ENCODE measurements at places on chromosomes 5 and 9.

GRCh38 chr9:134136118-134136995 is 475 bp downstream of the WDR5 start:
- DNase-seq = no peak

- no peak for DNase-seq
These were observed 10.7 kb upstream of the SLC6A7 start for GRCh38 chr5:150179019-150179620.

GRCh38 chr9:135591506-135592330 is 30.2 kb downstream of the PAEP start:
- no peak for DNase-seq

GRCh38 chr5:32720300-32720699 is 9.2 kb downstream of the NPR3 start:
- DNase-seq = no peak

DNA sequence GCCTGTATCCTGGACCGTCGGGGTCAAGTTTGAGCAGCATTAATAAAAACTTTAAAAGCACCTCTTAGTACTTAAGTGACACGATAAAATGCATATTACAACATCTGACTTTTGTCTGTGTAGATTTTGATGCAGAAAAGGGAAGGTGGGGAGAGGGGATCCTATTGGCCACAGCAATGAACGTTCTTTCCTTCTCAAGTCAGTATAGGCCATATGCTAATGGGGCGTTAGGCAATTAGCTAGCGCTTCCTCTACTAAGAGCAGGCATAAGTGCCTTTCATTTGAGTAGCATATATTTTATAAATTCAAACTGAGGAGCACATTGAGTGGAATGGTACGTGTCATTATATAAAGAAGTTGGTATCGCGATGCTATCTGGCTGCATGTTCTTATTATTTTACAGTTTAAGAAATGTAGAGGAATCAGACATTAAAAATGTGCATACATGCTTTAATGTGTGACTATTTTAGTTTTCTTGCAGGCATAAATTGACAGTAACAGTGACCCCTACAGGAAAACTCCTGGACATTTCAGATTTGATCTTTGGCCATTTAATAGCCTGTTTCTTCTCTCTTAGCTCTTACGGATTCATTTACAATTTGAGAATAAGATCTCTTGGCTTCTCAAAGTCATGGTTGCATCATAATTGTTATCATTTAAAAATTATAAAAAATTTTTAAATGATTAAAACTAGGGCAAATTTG is 1.1 kb upstream of the GNA14 start:
- no peak for DNase-seq

DNA sequence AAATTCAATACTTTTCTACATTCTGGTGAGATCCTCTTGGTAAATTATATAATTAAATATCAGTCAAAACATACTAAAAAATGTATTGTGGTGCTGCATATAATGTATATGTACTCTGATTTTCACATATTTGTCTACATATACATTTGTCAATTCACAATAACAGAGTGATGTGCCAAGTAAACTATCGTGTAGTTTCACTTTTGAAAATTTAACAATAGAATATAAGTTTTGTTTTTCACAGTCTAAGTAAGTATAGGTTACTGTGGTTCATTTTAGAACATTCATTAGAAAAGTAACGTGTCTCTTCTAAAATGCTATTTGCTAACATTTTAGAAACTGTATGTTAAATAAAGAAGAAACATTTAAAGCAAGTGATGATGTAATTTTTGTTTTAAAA is 73.6 kb downstream of the NR3C1 start:
- DNase-seq = no peak

DNA sequence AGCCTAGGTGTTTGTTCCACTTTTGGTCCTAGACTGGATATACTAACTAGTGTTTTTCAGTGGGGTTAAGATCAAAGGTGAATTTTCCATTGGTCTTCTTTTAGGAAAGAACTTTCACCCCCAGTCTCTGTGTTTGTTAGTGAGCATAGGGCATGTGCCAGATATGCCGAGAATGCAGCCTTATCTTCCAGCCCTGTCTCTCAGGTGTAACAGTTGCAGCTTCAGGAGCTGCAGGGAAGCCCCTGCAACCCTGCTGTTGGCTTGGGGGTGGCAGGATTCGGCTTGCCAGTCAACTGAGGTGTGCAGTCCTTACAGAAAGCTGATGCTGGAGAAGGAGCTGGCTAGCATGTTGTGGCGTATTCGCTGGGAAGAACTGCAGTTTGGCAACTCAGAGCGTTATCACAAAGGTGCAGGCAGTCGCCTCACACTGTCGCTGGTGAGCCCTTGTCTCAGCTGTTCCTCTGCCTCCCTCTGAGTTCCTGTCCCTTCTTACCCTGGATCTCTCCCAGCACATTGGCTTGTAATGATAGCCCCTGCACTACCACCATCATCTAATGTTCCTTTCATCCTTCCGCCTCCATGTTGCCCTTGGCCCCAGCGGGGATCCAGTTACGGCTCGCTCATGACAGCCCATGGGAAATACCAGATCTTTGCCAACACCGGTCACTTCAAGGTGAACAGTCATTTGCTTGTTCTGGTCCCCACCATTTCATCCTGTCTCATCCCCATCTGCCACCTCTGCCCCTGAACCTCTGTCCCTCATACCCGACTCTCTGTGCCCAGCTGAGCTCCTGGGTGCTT is 10.1 kb downstream of the NPR2 start:
- no peak for DNase-seq

DNA sequence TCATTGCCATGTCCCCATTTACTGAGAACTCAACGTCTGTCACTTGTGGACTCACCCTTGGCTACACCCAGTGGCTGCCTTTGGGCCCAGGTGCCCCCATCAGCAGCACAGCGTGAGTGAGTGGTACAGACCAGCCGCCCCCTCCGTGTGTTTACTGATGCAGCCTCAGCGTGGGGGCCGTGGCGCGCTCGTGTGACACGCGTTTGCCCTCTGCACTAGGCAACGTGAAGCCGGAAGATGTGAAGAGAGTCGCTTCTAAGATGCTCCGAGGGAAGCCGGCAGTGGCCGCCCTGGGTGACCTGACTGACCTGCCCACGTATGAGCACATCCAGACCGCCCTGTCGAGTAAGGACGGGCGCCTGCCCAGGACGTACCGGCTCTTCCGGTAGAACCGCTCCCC is 12.4 kb downstream of the PMPCA start:
- DNase-seq = no peak

- DNase-seq = no peak
These were observed 534.7 kb downstream of the CAAP1 start for GRCh38 chr9:26357803-26358344.

GRCh38 chr9:19193029-19193324 is 37.5 kb upstream of the DENND4C start:
- DNase-seq = no peak

DNA sequence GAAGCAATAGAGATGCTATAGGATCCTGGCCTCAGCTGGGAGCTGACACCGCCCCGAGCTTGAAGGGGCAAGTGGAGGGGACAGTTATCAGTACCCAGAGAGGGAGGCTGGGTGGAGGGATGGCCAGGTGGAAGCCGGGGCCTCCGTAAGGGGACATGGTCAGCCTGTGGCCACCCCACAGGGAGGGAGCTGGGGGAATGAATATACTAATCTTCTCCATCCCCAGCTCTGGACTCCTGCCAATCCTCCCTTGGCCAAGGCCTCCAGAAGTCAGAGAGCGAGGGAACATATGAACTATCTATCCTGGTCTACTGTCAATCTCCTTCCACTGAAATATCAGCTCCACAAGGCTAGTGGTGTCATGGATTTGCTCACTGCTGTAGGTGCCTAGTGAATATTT is 109.3 kb downstream of the BOD1 start:
- DNase-seq = no peak

- DNase-seq = no peak
These were observed 295.4 kb downstream of the CSNK1G3 start for GRCh38 chr5:123807177-123807945.

DNA sequence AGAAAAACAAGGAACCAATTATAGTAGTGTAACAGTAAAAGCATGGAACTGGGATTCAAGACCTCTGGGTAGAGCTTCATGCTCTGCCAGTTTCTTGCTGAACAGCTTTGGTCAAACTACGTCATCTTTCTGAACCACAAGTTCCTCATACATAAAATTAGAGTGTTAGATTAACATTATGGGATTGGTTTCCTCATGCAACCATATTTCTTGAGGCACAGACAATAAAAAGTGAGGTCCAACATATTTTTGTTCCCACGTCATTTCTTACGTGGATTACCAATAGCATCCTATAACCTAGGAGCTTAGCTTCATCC is 354.8 kb downstream of the TMEM232 start:
- no peak for DNase-seq

GRCh38 chr9:19885608-19886007 is 96.8 kb upstream of the SLC24A2 start:
- DNase-seq = no peak

GRCh38 chr9:16120727-16121126 is 567.9 kb downstream of the CCDC171 start:
- DNase-seq = no peak
